ENCODE measurements at places on chromosomes 3 and 15. TPM values are rescaled to one million over a fixed set of nuclear protein-coding genes. Genes with fewer than 3 reads are reported as not detected.

DNA sequence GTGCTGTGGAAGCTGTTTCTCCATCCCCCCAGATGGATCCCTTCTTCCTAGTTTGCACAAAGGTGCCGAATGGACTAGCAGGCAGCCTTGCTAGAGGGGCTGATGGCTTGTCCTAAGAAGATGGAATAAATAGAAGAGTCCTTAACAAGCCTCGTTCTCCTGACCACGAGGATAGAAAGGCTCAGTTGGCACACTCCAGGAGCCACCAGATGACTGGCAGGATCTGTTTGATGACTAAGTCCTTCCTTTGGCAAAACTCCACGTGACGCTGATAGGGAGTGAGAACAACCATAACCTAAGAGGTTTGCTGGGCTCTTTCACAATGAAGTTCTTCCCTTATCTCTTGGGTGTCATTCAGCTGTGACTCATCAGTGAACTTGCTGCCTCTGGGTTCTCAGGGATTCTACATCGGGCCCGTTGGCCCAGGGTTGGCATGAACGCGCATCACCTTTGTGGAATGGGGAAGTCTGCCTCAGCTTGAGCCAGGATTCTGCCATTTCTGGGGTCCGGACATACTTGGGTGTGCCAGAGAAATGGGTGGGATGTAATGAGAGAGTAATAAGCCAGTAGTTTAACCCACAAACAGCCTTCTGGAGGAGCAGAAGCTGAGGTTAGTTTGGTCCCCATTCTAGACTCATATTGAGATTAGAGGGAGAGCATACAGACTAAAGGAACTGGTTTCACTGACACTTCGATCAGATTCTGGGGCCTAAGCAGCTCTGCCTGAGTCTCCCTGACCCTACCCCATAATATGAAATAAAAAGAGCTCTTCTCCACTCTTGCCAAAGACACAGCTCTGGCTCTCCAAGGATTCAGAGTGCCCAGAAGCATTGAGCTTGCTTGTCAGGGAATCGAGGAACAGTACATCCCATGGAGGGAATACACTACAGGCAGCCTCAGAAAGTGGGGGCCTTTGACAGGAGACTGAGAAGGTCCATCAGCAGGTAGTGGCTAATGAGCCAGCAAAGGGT is 2.0 kb upstream of the MELTF start:
- peak; percentile 68 for DNase-seq

DNA sequence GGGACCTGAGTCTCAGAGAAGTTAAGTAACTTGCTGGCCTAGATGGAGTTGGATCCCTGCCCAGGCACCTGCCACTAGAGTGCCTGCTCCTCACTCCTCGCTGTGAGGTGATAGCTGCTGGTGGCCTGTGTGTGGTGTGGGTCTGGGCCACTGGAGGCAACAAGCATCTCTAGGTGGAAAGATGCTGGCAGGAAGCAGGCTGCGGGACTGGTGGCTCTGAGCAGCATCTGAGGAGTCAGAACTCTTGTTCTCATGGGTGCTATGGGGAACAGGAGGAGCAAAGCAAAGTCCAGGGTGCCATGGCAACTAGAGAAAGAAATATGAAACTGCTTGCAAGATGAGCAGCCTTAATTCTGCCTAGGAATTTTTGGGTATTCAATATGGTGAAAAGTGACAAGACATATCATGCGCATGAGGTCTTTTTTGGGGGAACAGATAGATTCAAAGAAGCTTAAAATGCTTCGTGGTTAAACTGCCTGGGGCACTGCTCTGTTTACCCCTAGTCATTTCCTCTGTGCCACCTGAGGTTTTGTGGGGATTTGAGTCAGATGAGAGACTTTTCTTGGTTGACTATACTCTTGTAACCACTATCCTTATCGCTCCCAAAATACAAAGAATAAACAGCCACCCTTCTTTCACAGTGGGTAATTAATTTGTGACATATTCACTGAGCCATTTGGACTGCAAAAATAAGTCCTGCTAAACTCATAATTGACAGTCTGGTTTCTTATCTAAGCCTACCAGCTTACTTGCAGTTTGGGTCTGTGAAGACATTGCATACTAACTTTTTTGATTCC is 50.3 kb downstream of the MED12L start:
- DNase-seq: no peak

- DNase-seq: no peak
These were observed 753.1 kb upstream of the CCDC54 start for GRCh38 chr3:106624154-106624553.

GRCh38 chr3:24119321-24119751 is 174.2 kb downstream of the NR1D2 start:
- DNase-seq: no peak

DNA sequence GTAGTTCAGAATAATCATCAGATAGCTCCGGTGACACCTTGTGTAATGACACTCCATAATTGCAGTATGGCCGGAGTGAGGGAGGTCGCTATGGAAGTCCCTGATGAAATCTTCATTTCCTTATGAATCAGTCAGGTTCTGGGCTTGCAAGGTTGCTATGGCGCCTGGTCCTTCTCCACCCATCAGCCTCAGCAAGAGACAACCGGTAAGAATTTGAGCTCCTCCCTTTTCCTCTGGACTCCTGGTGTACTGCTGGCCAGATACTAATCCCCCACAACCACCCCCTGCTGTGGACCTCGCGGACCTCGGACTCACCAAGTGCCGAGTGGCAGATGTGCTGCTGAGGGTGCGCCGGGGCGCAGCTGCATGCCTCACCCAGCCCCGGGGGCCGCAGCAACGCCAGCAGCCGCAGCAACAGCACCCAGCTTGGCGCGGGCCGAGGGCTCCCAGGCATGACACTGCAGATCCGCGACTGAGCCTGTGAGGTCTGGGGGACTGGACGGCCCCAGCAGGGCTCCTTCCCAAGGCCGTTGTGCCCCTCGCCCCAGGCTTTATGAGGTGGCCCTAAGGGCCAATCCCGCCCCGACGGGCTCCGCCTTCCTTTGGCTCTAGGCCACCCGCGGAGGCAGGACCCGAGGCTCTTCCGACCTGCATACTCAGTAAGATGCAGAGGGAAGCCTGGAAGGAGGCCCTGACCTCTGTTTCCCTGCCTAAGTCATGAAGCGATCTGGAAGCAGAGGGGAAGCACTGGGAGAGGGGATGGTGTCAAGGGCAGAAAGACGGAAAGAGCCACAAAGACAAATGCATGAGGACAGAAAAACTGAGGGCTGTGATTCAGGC is at the start of gene TIMP4:
TIMP4 (minus strand) TSS at position 526 of the 840 bp plus-strand sequence; CDS start at position 454, 72 bp downstream.
- peak; percentile 38 for DNase-seq

GRCh38 chr15:81595752-81596151 is 221.7 kb upstream of the TMC3 start:
- no peak for DNase-seq

DNA sequence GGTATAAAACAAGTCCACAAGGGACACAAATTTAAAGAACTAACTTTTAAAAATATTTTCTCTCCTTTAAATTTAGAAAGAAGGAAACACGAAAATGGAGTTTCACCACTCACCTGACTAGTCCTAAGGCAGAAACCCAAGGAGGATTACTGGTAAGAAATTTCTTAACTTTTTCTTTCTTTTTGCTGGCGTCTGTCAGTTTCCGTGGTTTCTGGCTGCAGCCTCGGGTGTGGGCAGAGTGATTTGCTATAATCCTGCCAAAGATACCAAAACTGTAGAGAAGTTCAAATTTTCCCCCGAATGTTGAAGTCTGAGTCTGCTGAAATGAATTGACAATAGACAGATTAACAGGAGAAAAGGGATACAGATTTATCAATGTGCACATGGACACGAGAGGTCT is 843.6 kb upstream of the ALCAM start:
- DNase-seq: no peak

GRCh38 chr3:188133646-188134045 is 20.3 kb upstream of the LPP start:
- DNase-seq: no peak

GRCh38 chr15:69804786-69805185 is 292.9 kb downstream of the TLE3 start:
- DNase-seq: no peak

DNA sequence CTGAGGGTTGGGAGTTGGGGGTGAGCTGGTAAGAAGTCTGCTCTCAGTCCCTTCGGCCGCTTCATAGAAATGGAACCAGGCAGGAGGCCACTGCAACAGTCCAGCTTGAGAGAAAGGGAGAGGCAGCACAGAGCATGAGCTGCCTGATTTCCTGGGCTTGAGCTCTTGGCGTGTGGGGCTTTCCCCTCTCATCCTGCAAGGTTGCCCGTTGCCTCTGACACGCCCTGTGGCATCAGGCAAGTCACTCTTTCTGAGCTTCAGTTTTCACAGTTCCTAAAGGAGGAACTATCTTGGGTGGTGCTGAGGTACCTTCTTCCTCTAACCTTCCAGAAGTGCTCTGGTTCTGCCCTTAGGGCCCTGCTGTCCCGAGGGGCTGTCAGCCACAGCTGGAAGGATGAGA is 4.9 kb downstream of the MESP2 start:
- no peak for DNase-seq

DNA sequence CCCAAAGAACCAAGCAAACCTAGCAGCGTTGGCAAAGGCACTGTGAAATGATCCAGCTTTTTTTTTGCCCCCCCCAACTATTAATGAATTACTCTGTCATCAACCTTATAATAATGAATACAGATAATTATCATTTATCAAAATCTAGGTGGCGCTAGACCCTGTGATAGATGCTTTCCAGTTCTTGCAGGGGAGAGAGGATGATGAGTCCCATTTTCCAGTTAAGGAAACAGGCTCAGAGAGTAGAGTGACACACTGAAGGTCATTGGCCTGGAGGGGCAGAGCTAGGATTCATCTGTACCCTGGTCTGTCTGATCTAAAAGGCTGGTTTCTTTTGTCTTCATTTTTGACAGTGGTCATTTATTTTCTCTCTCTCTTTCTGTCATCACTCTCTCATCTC is 5.0 kb downstream of the ACOX2 start:
- no peak for DNase-seq

DNA sequence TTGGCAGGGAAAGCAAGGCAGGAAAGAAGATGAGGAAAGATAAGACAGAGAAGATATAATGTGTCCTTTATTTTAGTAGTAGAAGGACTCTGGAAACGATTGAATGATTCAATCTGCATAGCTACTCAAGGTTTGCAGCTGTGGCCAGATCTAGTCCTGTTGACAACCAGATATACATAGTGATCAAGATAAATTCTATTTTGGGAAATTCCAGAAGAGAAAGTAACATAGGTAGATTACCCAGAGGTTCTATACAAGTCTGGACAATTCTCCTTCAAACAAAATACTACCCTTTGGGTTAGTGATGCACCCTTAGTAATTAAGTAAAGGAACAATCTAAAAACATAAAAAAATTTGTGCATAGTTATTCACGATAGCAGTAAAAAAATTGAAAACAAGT is 9.4 kb downstream of the TERC start:
- no peak for DNase-seq

- peak; percentile 93 for DNase-seq
These were observed 9.2 kb upstream of the PGPEP1L start for GRCh38 chr15:99016680-99017321.

DNA sequence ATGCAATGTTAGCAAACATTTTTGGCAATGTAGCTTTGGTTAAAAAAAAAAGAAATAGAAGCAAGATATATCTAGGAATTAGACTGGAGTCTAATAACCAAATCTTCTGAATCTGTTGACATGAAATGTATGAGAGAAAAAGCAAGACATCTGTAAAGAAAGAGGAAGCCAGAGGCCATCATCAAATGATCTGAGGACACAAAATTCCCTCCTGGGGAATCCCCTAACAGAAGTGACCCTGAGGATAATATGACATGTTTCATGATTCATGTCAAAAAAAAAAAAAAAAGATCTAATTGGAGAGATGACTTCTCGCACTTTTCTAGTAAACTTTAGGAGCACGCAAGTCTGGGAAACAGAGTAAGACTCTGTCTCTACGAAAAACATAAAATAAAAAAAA is 70.9 kb downstream of the IMPG2 start:
- no peak for DNase-seq

GRCh38 chr3:112640276-112640929 is 540 bp downstream of the CCDC80 start:
- peak; percentile 75 for DNase-seq

- DNase-seq: no peak
These were observed 129.6 kb downstream of the CHSY1 start for GRCh38 chr15:101122266-101122665.

DNA sequence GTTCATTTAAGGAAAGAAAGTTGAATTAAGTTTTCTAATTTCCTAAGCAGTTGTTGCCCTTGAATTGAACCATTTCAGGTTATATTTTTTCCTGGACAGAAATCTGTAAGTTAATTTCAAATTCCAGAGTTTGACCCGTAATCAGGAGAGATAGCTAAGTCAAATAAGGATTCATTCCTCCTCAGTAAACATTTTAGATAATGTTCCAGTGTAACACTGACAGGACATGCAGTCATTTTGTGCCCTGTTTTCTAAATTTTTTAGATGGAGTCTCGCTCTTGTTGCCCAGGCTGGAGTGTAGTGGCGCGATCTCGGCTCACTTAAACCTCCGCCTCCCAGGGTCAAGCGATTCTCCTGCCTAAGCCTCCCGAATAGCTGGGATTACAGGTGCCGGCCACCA is 371.7 kb downstream of the DIPK2A start:
- no peak for DNase-seq

GRCh38 chr15:64009798-64010261 is 36.5 kb downstream of the DAPK2 start:
- DNase-seq: no peak

DNA sequence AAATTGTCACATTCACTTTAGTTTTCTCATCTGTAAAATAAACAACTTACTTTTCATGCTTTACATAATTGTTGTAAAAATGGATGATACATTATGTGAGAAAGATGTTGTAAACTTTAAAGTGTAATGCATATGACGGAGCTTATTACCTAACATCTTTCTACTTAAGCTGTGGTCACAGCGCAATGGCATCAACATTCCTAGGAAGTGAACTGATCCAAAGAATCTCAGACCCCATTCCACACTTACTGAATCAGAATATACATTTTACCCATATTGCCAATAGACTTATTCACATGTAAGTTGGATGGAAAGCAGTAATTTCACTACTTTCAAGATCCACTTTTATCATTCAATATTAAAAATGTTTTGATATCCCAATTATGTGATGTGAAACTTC is 497.5 kb downstream of the FGF12 start:
- DNase-seq: no peak

DNA sequence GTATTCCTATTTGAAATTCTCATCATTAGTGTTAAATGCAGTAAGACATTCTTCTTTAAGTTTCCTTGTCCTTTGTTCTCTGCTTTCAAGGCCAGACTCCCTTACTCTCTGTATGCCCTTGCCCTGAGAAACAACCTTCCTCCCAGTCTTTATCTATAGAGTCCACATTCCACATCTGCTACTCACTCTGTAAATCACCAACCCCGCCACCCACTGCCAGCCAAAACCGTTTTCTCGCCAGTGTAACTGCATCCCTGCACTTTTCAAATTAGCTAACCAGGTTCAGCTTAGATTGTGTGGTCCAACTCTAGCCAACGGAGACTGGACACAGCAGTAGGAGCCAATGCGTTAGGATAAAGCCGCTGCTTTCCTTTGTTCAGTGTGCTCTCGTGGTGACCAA is 402.4 kb upstream of the PDZRN3 start:
- DNase-seq: no peak

The GASK1A gene
- polyA plus RNA-seq: 4.6 TPM

The SNX33 gene
- polyA plus RNA-seq: 17.0 TPM

The DNASE1L3 gene
- polyA plus RNA-seq: 1.2 TPM

The PRSS50 gene
- 0.11 TPM for polyA plus RNA-seq

The PBRM1 gene
- 43.5 TPM for polyA plus RNA-seq

The SH2D7 gene
- 0.14 TPM for polyA plus RNA-seq

The C3orf85 gene
- polyA plus RNA-seq: 1.3 TPM

The LDHAL6B gene
- polyA plus RNA-seq: 0.14 TPM
